ENCODE measurements at places on chromosomes 6 and 20.
A peak's percentile ranks its signal among the peaks of the same experiment; 100 is the strongest.

DNA sequence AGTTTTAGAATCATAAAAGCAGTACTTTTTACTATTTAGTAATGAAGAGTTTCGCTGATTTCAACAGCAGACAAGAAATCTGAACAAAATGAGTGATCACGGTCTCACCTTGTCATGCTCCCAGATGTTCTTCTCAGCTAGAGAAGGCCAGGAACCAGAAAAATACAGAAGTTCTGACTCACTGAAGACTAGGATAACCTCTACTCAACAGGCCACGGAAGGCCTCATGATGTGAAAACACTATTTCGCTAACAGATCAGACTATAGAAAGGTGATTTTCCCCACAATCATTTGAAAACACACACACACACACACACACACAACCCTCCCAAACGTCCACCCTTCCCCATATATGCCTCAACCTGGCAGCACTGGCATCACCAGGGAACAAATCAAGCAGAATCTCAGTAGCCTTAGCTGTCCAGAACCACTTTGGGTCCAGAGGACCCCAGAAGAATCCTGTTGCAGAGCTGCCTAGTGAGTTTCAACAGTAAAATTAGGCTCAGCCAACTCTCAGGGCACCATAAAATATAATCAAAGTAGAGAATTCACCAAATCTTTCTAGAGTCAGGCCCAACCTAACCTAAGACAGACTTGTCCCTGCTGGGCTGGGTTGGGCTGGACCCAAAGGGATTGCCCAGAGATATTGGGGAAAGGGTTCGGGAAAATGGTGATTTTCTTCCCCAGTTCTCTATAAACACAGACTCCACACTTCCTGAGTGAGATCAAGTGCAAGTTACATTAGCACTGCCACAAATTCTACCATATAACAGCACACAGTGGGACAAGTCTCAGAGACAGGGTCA is 7.9 kb downstream of the EXOC2 start:
- no peak for DNase-seq

DNA sequence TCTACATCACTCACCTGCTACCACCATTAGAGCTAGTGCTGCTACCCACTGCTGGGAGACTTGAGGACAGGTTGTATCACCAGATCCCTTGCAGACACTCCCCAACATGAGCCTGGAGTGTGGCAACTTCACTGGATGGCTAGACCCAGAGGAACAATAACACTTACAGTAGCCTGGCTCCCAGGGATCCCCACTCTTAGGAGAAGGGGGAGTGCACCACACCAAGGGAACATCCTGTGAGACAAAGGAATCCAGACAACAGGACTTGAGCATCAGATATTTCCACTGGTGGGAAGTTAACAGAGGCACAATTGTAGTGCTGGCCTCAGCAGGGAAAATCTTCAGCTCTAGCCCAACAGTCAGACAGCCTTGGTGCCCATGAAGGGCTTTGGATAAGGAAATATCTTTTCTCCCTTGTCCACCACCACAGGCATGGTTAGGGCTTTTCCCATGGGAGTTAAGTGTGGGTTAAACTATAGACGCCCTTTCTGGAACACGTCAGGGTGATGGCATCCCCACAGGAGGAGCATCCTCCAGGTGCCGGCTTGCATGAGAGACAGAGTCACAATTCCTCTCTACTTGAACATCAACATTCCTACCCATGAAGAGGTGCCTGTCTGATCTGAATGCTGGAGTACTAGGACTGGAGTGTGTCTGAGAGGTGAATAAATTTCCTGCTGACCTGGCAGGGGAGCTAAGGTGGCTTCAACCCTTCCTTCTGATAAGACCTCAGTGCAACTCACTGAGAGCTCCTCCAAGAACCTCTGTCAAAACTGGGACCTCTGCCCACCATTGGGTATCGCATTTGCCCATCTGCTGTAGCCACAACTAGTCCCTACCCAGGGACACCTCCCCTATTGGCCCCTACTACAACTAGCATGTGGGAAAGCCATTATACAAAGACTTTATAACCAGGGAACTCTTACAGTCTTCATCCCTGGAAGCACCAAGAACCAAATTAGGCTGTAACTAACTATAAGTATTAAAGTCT is 55.4 kb upstream of the SIRPG start:
- DNase-seq = no peak

DNA sequence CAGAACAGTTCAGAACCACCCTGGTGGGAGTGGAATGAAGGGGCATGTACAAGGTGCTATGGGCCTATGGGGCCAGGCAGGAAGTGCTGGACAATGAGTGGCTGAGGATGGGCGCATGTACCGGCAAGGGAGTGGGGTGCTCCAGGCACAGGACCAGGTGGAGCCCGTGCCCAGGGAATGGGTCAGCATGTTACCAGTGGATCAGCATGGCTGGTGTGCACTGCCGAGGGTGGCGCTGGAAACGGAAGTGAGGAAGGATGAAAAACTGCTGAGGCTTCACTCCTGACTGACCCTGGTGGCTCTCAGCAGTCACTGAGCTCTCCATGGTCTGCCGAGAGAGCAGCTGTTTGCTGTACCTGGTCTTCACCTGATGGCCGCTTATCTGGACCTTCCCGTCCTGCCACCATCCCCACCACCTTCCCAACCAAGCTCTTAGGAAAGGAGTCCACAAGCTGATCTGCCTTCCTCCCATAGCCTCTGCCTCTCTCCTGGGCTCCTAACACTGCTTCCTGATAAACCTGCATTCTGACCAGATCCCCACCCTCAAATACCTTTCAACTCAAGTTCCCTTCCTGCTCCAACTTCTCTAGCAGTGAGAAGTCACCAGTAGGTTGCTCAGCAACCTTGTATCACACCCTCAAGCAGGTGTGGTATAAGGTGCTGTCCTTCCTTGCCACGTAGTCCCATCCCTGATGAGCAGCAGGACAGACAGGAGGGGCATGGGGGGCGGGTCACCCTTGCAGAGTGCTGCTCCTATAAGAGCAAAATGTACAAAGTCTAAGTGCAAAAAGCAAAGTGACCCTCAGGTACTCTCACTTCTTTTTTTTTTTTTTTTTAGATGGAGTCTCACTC is 7.1 kb downstream of the UQCC2 start:
- DNase-seq = no peak

DNA sequence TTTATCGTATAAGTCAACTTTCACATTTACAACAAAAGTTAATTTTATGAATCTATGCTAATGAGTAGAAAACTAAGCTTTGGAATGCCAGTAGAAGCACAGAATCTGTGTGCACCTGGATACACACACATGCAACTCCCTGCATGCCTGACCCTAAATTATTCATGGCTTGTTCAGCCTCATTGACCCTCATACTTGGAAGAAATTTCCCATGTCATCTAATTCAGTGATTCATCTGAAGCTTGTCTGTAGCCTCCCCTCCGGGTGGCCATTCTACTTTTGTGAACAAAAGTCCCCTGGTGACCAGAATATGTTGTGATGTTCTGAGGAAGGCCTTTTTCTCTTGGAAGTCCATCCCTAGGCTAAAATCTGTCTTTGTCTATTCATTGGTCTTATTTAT is 1078.4 kb downstream of the KIF16B start:
- no peak for DNase-seq

DNA sequence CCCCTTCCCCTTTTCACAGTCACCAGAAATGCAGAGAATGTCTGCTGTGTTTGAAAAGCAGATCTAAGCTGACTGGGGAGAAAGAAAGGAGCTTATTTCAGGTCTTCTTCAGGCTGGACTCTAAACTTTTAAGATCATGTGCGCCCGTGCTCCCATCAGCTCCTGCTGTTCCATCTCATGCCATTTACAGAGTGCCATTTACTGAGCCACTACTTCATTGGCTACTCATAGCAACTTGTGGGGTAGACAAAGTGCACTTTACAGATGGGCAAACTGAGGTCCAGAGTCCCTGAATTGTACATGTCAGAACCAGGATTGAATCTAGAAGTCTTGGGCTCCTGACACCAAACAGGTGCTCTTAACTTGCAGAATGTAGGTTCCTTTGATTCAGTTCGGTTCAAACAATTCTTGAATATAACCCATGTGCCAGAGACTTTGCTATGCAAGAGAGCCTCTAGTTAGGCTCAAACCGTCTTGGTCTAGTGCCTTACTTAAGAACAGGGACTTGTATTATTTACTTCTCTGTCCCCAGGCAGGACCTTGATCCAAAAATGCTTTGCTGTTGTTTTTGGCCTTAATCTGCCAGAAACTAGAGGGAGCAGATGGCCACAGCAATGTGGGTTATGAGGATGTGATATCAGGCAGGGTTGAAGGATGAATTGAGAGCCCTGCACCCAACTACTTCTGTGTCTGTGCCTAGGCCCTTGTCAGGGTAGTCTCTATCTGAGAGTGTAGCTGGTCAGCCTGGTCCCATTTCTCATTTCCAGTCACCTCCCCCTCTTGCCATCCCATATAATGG is 56.4 kb downstream of the RALY start:
- no peak for DNase-seq

DNA sequence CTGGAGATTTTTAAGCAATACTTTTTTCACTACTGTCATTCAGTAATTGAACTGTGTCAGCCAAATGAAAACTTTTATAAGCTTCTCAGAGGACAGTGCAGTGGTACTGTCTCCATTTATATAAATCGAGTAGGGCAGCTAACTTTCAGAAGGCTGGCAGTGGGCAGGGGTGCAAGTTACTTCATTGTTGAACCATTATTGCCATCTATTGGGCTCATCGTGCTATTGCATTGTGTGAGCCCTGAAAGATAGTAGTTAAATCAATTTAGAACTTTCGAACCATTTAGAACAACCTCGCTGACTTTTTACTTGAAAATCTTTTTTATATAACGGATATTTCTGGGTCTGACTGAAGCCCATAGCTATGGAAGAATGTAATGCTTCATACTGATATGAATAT is 347.8 kb upstream of the PLCB4 start:
- peak; percentile 60 for DNase-seq

GRCh38 chr6:139990026-139990686 is 615.7 kb upstream of the CITED2 start:
- no peak for DNase-seq

GRCh38 chr6:44157152-44157521 is 1.5 kb upstream of the CAPN11 start:
- DNase-seq = no peak

DNA sequence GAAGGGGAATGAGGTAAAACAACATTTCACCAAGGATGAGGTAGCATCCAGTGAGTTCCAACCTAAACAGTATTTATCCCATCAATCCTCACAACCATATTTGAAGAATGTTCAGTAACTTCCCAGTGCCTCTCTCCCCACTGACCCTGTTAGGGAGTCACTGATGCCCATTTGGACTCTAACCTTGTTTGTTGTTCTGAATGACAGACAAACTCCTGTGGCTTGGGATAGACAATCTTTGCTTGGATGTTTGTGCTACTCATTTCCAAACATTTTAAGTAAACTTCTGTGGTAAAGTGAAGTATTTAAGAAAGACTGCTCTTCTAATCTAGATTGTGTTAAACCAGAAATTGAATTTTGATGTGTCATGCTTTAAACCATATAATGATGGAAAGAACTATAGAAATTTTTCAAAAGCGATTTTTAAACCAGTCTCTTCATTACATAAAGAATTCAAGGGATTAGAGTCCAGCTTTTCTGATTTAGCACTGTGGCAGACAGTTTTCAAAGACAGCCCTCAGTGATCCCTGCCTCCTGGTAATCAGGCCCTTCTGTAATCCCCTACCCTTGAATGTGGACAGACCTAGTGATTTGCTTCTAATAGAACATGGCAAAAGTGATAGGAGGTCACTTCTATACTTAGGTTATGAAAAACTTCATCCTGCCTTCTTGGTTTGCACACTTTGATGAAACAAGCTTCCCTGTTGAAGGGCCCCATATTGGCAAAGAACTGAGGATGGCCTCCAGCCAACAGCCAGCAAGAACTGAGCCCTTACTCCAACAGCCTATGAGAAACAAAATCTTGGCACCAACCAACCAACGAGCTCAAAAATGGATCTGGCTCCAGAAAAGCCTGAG is 191.6 kb downstream of the DST start:
- no peak for DNase-seq

GRCh38 chr20:56893226-56893917 is 264.3 kb downstream of the TFAP2C start:
- DNase-seq = no peak

GRCh38 chr6:149212206-149212605 is 105.3 kb upstream of the TAB2 start:
- DNase-seq = no peak

GRCh38 chr6:157530126-157530525 is 149.1 kb downstream of the ZDHHC14 start:
- no peak for DNase-seq

DNA sequence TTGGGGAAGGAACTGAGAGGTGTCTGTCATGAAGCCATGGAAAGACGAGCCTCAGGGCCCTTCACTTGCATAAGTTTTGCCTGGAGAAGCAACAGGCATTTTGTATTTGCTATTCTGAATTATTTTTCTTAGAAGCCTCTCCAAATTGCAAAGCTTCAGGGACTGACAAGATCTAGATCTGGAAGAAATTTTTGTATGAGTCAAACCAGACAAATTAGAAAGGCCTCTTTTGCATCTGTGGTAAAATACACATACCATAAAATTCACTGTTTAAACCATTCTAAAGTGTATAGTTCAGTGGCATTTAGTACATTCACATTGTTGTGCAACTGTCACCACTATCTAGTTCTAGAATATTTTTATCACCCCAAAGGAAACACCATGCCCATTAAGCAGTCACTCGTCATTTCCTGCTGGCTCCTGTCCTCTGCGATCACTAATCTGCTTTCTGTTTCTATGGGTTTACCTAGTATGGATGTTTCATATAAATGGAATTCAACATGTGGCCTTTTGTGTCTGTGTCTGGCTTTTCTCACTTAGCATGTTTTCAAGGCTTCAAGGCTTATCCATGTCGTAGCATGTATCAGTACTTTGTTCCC is 269.1 kb downstream of the PHF3 start:
- DNase-seq = peak; percentile 0

- no peak for DNase-seq
Measured at GRCh38 chr20:62336329-62336728, 30.8 kb downstream of the LAMA5 start.

- DNase-seq = no peak
Measured at GRCh38 chr20:61799928-61800327, 265.8 kb downstream of the TAF4 start.

GRCh38 chr6:111657146-111657545 is 51.5 kb upstream of the TRAF3IP2 start:
- DNase-seq = no peak
